Central memory CD8-positive, alpha-beta T cell (primary cell): ENCODE measurements at places on chromosomes 2 and 18.
A peak's percentile ranks its signal among the peaks of the same experiment; 100 is the strongest.

GRCh38 chr2:37829202-37829601 is 95.9 kb upstream of the RMDN2 start:
- DNase-seq = no peak
- no peak overlapping the region for H3K4me3 ChIP-seq
- no peaks in the 10 kb centered on the region for H3K27me3 ChIP-seq
- peaks cover 6% of the 10 kb centered on the region for H3K4me1 ChIP-seq
- H3K36me3 ChIP-seq = no peaks in the 10 kb centered on the region

DNA sequence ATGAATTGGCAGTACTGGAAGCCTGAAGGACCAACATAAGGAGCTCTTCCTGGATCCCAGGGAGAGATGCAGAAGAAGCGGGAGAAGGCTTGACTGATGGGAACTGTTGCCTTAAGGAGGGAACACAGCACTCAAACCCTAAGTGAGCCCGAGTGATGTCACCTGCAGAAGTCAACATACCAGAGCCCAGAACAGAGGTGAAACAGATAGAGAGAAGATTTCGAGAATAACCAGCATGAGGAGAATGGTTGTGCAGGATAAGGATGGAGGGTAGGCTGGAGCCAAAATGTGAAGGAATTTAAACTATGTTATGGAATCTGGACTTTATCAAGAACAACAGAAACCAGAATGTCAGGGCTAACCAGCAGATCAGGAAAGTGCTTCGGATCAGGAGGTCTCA is 463.1 kb upstream of the DDX18 start:
- no peaks in the 10 kb centered on the region for H3K36me3 ChIP-seq
- DNase-seq = no peak
- H3K27ac ChIP-seq = no peak overlapping the region
- H3K4me3 ChIP-seq = no peak overlapping the region

GRCh38 chr18:47728921-47729320 is 201.5 kb downstream of the SMAD2 start:
- no peaks in the 10 kb centered on the region for H3K4me1 ChIP-seq
- peaks cover 2% of the 10 kb centered on the region for H3K36me3 ChIP-seq
- no peak overlapping the region for H3K4me3 ChIP-seq
- DNase-seq = no peak
- H3K27ac ChIP-seq = no peak overlapping the region

DNA sequence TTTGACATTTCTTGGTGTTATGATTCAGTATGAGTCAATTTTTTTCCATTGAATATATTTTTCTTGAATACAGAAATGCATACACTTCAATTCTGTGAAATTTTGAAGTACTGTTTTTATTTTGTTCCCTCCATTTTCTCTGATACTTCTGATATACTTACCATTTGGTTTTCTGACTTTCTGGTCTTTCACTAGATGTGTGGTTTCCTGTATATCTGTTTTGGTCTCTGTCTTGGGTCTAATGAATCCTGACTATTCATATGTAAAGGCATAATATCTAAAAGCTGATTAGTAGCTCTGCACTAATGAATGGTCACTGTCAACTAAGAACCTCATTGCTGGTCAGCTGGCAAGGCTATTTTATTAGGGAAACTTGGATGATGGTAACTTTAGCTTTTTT is 345.6 kb downstream of the GRB14 start:
- no peak overlapping the region for H3K4me3 ChIP-seq
- H3K27me3 ChIP-seq = no peaks in the 10 kb centered on the region

DNA sequence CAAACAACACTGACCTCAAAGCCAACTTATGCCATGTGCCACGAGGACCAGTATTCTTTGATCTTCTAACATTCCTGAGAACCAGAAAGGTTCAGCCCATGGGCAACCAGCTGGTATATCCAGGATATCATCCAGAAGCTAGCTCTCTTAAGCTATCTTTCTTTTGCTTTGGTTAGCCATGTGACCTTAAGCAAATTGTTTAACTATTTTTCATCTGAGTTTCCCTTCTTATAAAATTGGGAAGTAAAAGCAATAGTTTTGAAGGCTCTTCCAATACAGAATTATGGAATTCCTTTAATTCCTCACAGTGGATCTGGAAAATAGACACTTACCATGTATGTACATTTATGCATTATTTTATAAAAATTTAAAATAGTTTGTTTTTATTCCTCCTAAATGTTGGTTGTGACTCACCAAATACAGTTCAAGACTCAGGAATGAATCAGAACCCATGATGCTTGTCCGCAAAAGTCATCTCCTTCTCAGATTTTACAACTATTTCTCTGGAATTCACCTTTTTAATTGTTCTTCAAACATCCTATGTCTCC is 435.7 kb downstream of the ZEB2 start:
- no peaks in the 10 kb centered on the region for H3K36me3 ChIP-seq
- H3K4me3 ChIP-seq = no peak overlapping the region
- no peaks in the 10 kb centered on the region for H3K27me3 ChIP-seq
- DNase-seq = no peak

GRCh38 chr18:42048158-42048557 is 93.1 kb downstream of the PIK3C3 start:
- peaks cover 21% of the 10 kb centered on the region for H3K36me3 ChIP-seq
- DNase-seq = no peak
- H3K27me3 ChIP-seq = no peaks in the 10 kb centered on the region
- no peak overlapping the region for H3K27ac ChIP-seq

DNA sequence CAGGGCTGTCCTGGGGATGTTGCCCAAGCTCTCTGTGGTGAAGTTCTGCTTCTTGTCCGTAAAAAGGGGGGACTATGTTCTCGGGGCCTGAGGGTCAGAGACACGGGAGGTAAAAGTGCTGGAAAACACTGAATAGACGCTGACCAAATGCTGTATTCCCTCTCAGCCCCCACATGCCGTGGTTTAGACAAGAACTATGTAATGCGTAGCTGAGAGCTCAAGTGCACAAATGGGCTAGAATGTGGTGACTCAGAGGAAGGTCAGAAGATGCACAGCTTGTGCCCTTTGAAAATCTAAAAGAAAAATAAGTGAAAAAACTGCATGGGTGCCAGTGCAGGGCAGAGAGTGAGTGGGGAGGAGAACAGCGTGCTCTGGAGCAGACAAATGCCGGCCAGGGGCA is 80.3 kb upstream of the MAP4K4 start:
- no peaks in the 10 kb centered on the region for H3K27me3 ChIP-seq
- H3K36me3 ChIP-seq = peaks cover 2% of the 10 kb centered on the region
- no peak overlapping the region for H3K4me3 ChIP-seq
- H3K4me1 ChIP-seq = peaks cover 6% of the 10 kb centered on the region

GRCh38 chr2:223887127-223887526 is 49.7 kb upstream of the AP1S3 start:
- H3K4me1 ChIP-seq = no peaks in the 10 kb centered on the region
- H3K36me3 ChIP-seq = peaks cover 22% of the 10 kb centered on the region
- H3K27ac ChIP-seq = no peak overlapping the region
- DNase-seq = no peak
- H3K27me3 ChIP-seq = no peaks in the 10 kb centered on the region

GRCh38 chr2:181058378-181059269 is 78.2 kb downstream of the UBE2E3 start:
- peaks cover 5% of the 10 kb centered on the region for H3K36me3 ChIP-seq
- peak; percentile 17 for DNase-seq
- peaks cover 10% of the 10 kb centered on the region for H3K4me1 ChIP-seq
- H3K27me3 ChIP-seq = no peaks in the 10 kb centered on the region
- no peak overlapping the region for H3K4me3 ChIP-seq

DNA sequence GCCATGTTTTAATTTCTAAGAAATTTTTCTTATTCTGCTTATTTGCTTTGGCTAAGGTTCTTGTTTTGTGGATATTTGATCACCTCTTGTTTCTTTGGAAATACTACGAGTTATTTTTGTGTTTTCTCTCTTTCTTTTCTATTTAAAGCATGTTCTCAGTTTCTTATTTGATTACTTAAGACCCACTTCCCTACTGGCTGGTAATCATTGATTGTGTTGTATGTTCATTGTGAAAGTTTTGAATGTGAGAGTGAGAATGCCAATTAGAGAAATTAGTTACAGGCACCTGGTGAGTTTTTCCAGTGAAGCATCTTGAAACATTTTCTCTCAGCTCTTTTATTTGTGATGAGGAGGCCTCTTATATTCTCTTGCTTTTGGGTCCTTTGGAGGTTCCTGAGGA is 226.7 kb upstream of the MC4R start:
- H3K27ac ChIP-seq = no peak overlapping the region
- no peaks in the 10 kb centered on the region for H3K4me1 ChIP-seq
- DNase-seq = no peak
- H3K36me3 ChIP-seq = peaks cover 2% of the 10 kb centered on the region

DNA sequence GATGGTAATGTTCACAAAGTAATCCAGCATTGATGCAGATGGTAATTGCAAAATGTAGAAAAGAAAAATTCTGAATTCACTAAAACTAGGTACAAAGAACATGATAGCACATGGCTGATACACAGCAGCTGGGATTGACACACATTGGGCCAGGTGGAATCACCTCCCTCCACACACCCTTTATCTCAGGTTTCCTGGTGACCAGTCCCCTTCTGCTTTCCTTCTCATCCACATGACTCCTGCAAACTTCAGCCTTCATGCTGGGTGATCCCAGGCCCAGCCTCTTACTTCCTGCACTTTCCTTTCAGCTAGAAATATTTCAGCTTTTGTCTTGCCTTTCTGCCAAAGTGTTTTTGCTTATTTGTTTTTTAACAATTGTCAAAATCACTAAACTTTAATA is 246.9 kb downstream of the LNPK start:
- peaks cover 50% of the 10 kb centered on the region for H3K27me3 ChIP-seq
- no peak for DNase-seq
- no peak overlapping the region for H3K27ac ChIP-seq
- no peaks in the 10 kb centered on the region for H3K4me1 ChIP-seq
- H3K4me3 ChIP-seq = no peak overlapping the region

GRCh38 chr2:230305416-230306275 is 21.3 kb upstream of the SP140L start:
- H3K27ac ChIP-seq = no peak overlapping the region
- no peak for DNase-seq
- peaks cover 9% of the 10 kb centered on the region for H3K4me1 ChIP-seq
- no peak overlapping the region for H3K4me3 ChIP-seq

GRCh38 chr2:27823569-27823968 is 52.0 kb downstream of the MRPL33 start:
- no peak overlapping the region for H3K4me3 ChIP-seq
- no peaks in the 10 kb centered on the region for H3K27me3 ChIP-seq
- peaks cover 1% of the 10 kb centered on the region for H3K36me3 ChIP-seq

GRCh38 chr2:20175267-20175666 is 49.7 kb downstream of the SDC1 start:
- H3K4me3 ChIP-seq = no peak overlapping the region
- DNase-seq = no peak
- H3K27ac ChIP-seq = no peak overlapping the region
- H3K36me3 ChIP-seq = no peaks in the 10 kb centered on the region
- peaks cover 10% of the 10 kb centered on the region for H3K27me3 ChIP-seq
- H3K4me1 ChIP-seq = no peaks in the 10 kb centered on the region

GRCh38 chr2:42047488-42048298 is at the start of gene PKDCC:
PKDCC (plus strand) TSS chr2:42048021; CDS start chr2:42048200, 179 bp downstream.
- no peak within 1 kb of the TSS for H3K27ac ChIP-seq
- no peaks in the 10 kb centered on the region for H3K4me1 ChIP-seq
- peaks cover 1% of the 10 kb centered on the region for H3K36me3 ChIP-seq
- peaks cover 78% of the 10 kb centered on the region for H3K27me3 ChIP-seq
- no peak for DNase-seq
- H3K4me3 ChIP-seq = peak within 1 kb of the TSS; percentile 73

- DNase-seq = no peak
- peaks cover 21% of the 10 kb centered on the region for H3K27me3 ChIP-seq
- no peak overlapping the region for H3K4me3 ChIP-seq
- no peaks in the 10 kb centered on the region for H3K36me3 ChIP-seq
Measured at GRCh38 chr2:239714116-239714515, 311.0 kb downstream of the NDUFA10 start.

DNA sequence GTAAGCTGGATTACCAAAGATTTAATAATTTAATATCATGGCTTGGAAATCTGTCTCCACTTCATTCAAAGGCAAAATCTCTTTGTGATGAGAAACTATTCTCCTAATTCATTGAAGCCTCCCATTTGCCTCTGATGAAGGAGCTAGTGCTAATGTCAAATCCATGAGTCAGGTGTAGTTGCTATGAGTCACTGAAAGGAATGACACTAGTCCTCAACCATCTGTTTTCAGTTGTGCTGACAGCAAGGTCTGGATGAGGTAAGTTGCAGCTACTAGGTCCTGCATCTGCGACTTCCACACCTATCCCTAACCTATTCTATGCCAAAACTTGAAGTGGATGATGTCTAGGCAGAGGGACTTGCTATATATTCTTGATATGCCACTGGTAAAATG is 324.0 kb upstream of the UBE2E3 start:
- no peak overlapping the region for H3K4me3 ChIP-seq
- H3K36me3 ChIP-seq = no peaks in the 10 kb centered on the region
- no peak overlapping the region for H3K27ac ChIP-seq
- no peak for DNase-seq
- H3K4me1 ChIP-seq = no peaks in the 10 kb centered on the region

DNA sequence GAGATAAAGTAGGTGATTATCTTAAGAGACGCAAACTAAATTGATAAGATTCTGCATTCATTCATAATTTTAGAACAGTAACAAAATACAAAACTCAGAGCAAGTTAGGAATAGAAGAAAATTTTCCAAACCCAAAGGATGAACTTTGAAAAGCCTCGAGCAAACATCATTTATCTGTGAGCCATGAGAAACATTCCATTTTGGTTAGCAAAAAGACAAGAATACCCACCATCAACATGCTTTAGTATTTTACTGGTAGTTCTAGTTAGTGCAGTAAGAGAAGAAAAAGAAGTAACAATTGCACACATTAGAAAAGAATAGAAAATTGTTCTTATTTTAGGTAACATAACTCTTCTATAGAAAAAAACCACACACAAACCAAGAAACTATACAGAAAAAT is 291.3 kb upstream of the TCF4 start:
- DNase-seq = no peak
- no peak overlapping the region for H3K27ac ChIP-seq
- H3K4me3 ChIP-seq = no peak overlapping the region
- no peaks in the 10 kb centered on the region for H3K4me1 ChIP-seq
- no peaks in the 10 kb centered on the region for H3K36me3 ChIP-seq

DNA sequence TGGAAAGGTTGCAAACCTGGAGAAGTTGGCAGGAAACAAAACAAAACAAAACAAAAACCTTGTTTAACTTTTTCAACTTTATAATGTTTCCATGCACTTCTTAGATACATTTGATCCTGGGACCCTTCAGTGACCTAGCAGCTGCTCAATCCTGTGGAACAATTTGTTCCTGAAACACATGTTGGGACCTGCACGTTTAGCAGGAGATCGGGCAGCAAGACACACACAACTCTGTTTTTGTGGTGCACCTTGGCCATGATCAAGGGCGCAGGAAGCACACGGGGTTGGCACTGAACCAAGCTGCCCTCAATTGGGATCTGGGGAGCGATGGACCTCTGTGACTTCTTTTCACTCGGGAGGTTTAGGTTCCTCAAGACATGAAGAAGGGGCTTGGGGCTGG is 268.7 kb downstream of the LOXHD1 start:
- H3K36me3 ChIP-seq = no peaks in the 10 kb centered on the region
- H3K4me3 ChIP-seq = no peak overlapping the region
- H3K4me1 ChIP-seq = no peaks in the 10 kb centered on the region
- H3K27ac ChIP-seq = no peak overlapping the region

GRCh38 chr18:31574359-31574758 is 17.3 kb upstream of the TTR start:
- H3K27ac ChIP-seq = no peak overlapping the region
- H3K27me3 ChIP-seq = no peaks in the 10 kb centered on the region
- no peak overlapping the region for H3K4me3 ChIP-seq
- DNase-seq = no peak
- no peaks in the 10 kb centered on the region for H3K4me1 ChIP-seq

GRCh38 chr2:28447943-28448792 is 47.7 kb upstream of the PLB1 start:
- H3K27me3 ChIP-seq = no peaks in the 10 kb centered on the region
- H3K36me3 ChIP-seq = no peaks in the 10 kb centered on the region
- H3K4me1 ChIP-seq = peaks cover 11% of the 10 kb centered on the region
- DNase-seq = no peak
- no peak overlapping the region for H3K27ac ChIP-seq
- no peak overlapping the region for H3K4me3 ChIP-seq
